ENCODE measurements at places on chromosomes 1 and 21.
A peak's percentile ranks its signal among the peaks of the same experiment; 100 is the strongest.

DNA sequence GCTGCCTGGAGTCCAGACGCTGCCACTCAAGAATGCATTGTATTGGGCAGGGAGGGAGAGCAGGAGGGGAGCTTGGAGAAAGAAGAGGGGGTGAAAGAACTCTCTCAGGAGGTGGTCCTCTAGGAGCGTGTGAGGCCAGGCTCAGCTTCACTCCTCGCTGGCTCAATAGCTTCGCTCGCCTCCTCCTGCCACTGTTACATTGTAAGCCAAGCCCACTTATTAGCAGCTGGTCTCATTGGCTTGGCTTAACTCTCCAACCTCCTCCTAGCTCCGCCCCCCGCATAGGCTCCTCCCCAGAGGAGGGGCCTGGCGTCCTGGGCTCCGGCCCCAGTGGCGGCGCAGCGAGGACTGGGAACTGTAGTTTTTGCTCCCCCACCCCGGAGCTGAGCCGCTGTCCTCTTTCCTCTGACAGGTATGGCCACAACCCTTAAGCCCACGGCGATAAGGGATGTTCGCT, at the start of gene KCNN3:
KCNN3 (minus strand) TSS at position 167 of the 457 bp plus-strand sequence. CDS start 317 bp downstream, outside the sequence.
- peak; percentile 45 for DNase-seq

- DNase-seq, result no peak
Observed at GRCh38 chr1:205791568-205792180, 16.4 kb upstream of the RAB29 start.

DNA sequence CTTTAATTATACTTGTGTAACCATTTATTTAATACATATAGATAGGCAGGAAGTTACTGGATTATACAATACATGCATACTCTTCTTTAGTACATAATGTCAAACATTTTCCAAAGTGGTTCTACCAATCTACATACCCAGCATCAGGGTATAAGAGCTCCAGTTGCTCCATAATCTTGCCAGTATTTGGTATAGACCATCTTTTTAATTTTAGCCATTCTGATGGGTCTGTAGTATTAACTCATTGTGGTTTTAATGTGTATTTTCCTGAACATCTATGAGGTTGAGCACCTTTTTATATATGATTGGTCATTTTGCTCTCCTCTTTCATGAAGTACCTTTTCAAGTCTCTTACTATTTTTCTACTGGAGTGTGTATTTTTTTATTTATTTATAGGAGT, 32.1 kb downstream of the EBNA1BP2 start:
- no peak for DNase-seq

DNA sequence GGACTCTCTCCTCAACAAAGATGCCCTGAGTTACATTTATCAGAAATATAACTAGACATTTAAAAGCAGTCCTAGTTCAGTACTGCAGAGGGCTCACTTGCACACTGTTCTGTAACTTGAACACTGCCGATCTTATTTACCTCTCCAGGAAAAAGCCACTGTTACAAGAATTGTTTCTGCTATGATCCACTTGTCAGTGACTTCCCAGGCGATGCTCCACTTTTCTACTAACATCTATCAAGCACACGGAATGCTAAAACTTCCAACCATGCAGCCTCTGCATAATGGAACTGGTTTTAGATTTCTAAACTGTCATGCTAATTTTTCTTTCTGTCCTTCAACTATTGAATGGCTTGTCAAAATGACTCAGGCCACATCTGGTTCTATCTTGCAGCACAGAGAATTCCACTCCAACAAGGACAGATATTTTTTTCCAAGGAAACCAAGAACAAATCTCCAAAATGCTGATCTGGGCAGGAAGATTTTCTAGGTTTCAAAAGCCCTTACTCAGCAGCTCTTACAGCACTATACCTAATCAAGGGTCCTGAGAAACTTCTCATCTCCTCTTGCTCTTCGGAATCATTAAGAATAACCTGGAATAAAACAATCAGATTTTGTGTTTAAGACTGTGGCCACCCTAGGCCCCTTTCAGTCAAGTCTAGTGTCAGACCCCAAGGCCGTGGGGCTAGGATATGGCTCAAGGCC, 9.9 kb downstream of the SEC16B start:
- no peak for DNase-seq

DNA sequence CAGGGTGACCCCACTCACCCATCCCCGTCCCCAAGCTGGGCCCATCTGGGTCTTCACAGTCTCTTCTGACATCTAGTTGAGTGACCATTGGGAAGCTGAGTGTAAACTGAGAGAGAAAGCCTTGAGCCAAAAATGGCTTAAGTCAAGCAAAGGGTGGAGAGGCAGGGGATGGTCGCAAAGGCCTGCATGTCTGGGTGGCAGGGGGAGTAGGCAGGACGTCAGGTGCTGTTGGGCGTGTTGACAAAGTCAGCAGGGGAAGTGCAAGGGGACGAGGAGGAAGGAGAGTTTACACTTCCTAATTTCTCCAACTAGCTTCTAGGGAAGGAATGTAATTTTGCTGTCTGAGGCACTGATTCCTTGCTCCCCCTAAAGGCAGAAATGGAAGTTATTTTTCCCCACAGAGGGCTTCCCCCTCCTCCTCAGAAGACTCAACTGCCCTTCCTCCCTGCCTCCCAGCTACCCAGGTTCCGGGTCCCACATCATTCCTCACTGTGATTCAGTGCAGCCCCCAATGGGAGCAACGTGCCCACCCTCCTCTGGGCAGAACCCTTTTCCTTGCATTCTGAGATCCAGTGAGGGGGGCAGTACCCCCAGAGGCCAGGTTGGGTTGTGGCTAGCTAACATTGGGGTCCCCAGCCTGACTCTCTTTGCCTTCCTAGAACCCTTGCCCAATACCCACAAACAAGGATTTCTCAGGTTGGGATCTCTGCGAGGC, 1.2 kb upstream of the ADORA1 start:
- no peak for DNase-seq

GRCh38 chr1:61370177-61370912, 288.0 kb downstream of the NFIA start:
- DNase-seq, result no peak

GRCh38 chr1:42756956-42757891, 9.6 kb downstream of the P3H1 start:
- no peak for DNase-seq

- DNase-seq, result no peak
Observed at GRCh38 chr1:147245129-147245528, 2.6 kb downstream of the CHD1L start.

DNA sequence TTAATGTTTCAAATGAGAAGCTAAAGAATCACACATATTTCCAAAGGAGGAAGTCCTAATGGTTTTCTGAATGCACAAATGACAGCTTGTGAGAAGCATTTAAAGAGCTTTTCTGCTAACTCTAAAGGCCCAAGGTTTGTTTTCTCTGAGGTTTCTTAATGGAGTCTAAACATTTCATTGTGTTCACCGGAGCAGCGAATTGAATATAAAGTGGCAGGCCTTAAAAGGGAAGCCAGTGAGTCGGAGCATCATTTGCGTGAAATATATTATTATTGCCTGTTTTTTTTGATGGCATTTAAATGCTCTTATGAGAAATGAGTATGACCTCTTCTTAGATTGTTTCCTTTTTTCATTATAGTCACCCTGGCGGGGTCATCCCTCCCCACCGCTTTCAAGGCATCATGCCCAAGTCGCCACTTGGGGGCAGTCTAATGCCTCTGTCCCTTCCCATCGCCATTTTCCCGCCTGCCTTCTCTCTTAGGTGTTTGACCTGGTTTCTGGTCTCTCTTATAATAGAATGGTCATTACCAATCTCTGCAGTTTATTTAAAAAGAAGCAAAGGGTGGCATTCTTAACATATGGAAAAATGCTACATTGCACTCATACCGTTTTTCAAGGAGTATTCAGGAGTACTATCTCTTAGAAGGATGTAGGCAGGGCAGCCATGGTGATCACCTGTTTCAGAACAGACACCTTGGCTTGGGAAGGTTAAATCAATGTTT, 25.3 kb upstream of the OVAAL start:
- DNase-seq, result peak; percentile 46
